ENCODE measurements at places on chromosomes 1 and 21.
A peak's percentile ranks its signal among the peaks of the same experiment; 100 is the strongest.

DNA sequence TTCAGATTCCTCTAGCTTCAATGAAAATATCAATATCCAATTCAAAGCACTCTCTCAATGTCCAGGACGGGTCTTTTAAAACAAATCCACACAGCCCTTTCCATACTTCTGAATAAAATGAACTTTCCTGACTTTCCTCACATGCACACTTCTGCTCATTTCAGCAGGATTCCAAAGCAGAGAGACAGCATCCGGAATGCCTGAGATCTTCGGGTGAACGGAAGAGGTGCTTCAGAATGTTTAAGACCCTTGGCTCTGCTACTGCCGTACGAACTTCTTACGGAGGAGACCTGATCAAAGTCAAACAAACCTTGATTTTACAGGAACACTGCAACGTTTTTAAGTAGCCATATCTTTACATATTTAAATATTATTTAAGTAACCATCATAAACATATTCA lies 245.7 kb downstream of the PTBP2 start:
- DNase-seq = no peak

DNA sequence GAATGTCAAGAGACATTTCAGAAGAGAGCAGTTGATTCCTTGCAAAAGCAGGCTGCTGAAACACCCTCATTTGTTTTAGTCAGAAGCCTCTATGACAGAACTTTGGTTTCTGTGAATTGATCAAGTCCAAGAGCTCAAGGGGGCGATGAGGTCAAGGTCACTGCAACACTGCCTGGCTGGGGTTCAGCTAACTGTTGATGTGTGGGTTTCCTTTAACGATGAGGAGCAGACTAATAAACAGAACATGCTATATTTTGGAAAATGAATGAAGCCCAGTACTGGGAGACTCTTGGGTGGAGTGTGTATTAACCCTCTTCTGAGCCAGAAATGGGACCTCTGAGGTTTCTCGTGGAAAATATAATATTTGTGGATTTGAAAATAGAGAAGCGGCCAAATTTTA lies 109.3 kb downstream of the ZC3H11B start:
- DNase-seq = peak; percentile 76

DNA sequence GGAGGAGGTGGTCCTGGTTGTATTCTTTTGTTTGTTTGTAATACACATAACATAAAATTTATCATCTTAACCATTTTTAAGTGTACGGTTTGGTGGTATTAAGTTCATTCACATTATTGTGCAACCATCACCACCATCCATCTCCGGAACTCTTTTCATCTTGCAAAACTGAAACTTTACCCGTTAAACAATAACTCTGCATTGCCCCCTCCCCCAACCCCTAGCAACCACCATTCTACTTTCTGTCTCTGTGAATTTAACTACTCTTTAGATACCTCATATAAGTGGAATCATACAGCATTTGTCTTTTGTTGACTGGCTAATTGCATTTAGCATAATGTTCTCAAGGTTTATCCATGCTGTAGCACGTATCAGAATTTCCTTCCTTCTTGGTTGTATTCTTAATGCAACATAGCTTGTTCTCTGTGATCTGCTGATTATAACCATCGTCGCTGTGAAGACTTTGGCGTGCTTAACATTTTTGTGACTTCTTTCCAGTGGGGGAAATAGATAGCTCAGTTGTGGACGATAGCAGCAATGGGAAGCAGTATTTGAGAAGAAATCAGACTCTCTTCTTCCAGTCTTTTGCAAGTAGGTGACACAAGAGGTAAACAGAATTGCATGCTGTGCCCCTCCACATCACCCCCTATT lies 117.5 kb upstream of the HOOK1 start:
- DNase-seq = no peak

DNA sequence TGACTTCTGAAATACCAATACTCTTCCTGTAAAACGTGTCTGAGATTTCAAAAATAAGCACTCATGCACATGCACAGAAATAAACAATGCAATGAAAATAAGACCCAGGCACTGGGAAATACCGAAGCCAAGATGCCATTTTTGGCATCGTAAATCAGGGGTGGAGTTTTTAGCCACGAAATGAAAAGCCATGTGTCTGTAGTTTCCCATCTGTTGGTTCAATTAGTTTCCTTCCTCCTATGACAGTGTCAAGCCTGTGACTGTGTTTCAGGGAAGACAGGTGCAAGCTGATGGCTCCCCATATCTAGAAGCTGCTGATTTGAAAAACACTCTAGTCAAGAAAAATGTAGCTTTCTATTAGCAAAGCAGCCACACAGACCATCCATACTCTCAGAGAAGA lies 480.4 kb upstream of the CAMK1G start:
- DNase-seq = no peak

GRCh38 chr1:151164732-151165280 lies 896 bp downstream of the LYSMD1 start:
- DNase-seq = no peak

GRCh38 chr1:13543451-13544220 lies 29.8 kb upstream of the LRRC38 start:
- DNase-seq = peak; percentile 83

DNA sequence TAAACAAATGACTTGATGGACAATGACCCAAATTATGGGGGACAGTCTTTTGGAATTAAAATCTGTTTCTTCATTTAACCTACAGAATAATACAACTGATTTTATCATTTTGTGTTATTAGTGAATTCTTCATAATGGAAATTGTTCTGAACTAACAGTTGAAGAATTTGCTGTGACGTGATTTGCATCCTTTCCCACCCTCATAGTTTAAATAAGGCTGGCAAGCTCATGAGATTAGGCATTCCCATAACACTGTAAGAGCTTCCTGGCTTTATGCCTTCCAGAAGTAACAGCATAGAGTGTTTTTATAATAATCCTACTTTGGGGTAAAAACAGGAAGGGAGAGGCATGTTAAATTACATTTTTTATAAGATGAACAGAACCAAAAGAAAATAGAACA lies 95.7 kb downstream of the ATP6V1G3 start:
- no peak for DNase-seq

DNA sequence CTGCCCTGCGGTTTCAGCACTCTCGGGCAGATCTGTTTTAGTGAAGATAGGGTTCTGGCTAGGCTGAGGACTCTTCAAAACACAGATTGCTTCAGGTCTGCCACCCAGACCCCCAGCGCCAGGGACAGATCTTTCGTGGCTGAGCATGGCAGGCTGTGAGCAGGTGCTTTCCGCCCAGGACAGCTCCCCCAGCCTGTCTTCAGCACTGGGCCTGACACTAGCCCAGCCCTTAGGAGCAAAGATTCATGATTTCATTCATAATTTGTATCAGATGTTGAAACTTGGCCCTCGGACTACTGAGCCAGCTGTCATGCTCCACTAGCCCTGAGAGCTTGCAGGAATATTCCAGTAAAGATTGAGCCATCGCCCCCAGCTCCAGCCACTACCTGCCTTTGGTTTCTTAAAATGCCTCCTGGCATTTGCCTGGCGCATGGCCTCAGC lies 5.9 kb downstream of the ADPRS start:
- no peak for DNase-seq

DNA sequence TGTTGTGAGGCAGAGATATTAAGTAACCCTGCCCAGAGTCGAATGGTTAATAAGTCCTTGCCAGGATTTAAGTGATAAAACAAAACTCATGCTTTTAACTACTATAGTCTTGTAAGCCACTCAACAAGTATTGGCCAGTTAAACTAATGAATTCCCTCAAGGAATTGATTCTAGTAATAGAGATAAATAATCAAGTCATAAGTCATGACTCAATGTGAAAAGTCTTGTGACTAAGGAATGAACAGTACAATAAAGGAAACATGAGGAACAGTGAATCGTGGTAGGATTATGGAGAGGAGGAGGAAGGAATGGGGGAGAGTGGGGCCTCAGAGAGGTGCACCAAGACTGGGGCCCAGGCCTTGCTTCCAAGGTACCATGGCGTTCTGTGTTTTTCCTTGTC lies 104.7 kb downstream of the FGGY start:
- DNase-seq = no peak

- DNase-seq = no peak
Measured at GRCh38 chr1:97271916-97272788, 550.6 kb downstream of the PTBP2 start.

GRCh38 chr1:228142155-228142691 lies 2.1 kb downstream of the GUK1 start:
- peak; percentile 64 for DNase-seq

- no peak for DNase-seq
Measured at GRCh38 chr1:85992791-85993190, 163.8 kb downstream of the COL24A1 start.

DNA sequence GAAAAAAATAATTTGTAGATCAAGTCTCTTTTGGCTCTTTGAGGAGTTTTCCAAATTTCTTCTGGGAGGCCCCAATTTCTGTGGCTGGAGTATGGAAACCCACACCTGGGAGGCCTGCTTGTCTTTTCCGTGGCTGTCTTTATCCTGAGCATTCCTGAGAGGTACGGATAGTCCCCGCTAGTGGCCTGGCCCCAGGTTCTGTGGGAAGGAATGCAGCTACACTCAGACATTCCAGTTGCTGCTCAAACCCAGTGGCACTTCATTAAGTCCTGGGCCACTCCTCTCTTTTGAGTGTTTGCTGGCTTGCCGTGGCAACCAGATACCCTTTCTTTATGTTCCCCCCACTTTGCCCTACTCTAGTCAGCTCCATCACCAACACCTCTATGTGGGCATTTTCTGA lies 310.4 kb downstream of the ASTN1 start:
- peak; percentile 35 for DNase-seq

DNA sequence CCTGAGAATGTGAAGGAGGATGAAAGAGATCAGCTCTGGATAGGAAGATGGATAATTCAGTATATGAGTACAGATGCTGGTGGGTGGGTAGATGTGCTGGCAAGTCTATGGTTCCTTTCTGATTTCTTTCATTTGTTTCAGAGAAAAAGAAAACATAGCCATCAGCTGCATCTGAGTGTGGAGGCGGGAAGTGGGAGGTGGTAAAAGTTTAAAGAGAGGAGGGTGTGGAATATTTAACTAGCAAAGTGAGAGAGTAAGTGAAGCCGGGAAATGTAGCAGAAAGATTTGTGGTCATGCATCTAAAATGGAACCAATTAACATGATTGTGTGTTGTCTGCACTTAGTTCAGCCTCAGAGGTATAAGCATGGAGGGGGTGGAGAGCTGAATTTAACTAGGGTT lies 16.4 kb downstream of the RPE65 start:
- DNase-seq = no peak

DNA sequence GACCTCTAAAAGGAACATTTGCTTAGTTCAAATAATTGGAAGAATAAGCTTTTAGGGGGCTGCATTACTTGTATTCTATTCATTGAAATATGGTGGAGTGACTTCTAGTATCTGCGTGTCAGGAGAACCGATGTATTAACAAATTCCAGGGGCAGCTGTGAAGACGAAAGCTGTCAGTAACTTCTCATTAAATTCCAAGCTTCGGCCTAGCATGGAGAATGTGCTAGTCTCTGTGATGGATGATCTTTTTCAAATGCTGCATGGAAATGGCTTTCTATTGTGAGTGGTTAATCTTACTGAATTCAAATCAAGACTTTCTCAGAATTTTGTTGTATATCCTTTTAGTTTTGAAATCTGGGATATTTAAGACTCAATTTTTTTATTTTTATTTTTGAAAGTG lies 429.9 kb downstream of the ADGRL2 start:
- DNase-seq = no peak

GRCh38 chr1:15308135-15308534 lies 61.1 kb downstream of the FHAD1 start:
- no peak for DNase-seq

- peak; percentile 5 for DNase-seq
Measured at GRCh38 chr1:22290157-22290556, 147.3 kb upstream of the WNT4 start.

GRCh38 chr21:31556662-31557061 lies 102.8 kb upstream of the SOD1 start:
- no peak for DNase-seq

DNA sequence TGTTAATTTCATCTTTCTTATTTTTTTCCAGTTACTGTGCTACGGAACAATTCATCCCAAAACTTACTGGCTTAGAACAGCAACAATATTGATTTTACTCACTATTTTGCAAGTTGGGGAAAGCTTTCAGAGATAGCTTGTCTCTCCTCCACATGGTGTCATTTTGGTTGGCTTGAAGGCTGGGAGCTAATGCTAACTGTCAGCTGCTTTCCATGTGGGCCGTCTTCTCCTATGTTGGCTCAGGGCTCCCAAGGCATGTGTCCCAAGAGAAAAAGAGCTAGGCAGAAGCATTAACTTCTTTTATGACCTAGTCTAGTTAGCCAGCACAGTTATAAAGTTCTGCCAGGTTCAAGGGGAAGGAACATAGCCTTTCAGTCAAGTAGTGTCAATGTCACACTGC lies 33.9 kb upstream of the CASQ2 start:
- DNase-seq = no peak
